Aortic smooth muscle cell (primary cell): ENCODE measurements at places on chromosomes 1 and 21. TPM values are rescaled to one million over a fixed set of nuclear protein-coding genes. Genes with fewer than 3 reads are reported as not detected.

Gene OLFML3
- total RNA-seq = 19.6 and 50.0 TPM in 2 replicates

Gene DENND2C
- 2.4 and 2.6 TPM in 2 replicates for total RNA-seq

Gene TRAF5
- total RNA-seq = 11.1 and 14.3 TPM in 2 replicates

Gene EEIG2
- 17.3 and 21.4 TPM in 2 replicates for total RNA-seq

Gene MAN1C1
- 6.1 and 8.9 TPM in 2 replicates for total RNA-seq

Gene RNF186
- total RNA-seq = not detected in 2 replicates
